Activated T-helper 2 cell treated with anti-CD3 and anti-CD28 coated beads, Interferon-gamma antibody, Interleukin-2, Interleukin-4, amounts not matched to agents 10 μg/mL and 5 μg/mL and 100 μg/mL, durations not matched to agents 14 hours and 24 hours and 36 hours (primary cell): ENCODE measurements at places on chromosomes 7 and 10. TPM values are rescaled to one million over a fixed set of nuclear protein-coding genes. Genes with fewer than 3 reads are reported as not detected.

MSMB gene
- not detected in 2 replicates for total RNA-seq

ADCYAP1R1 gene
- total RNA-seq, result not detected in 2 replicates

IFIT1B gene
- total RNA-seq, result not detected in 2 replicates

NOS3 gene
- total RNA-seq, result 9.8 TPM in 2 replicates

ZNF775 gene
- 4.5 and 5.5 TPM in 2 replicates for total RNA-seq

ERVW-1 gene
- total RNA-seq, result not detected in 2 replicates

AZGP1 gene
- not detected in 2 replicates for total RNA-seq

ATOH7 gene
- total RNA-seq, result not detected in 2 replicates

DYNC1I1 gene
- not detected in 2 replicates for total RNA-seq

TRAPPC14 gene
- total RNA-seq, result 31.2 and 33.2 TPM in 2 replicates

PAPSS2 gene
- 0.21 and 0.25 TPM in 2 replicates for total RNA-seq

TNS3 gene
- total RNA-seq, result 5.3 and 8.5 TPM in 2 replicates

HOXA2 gene
- not detected in 2 replicates for total RNA-seq

FAM25G gene
- total RNA-seq, result not detected in 2 replicates

GARIN1A gene
- total RNA-seq, result 0.32 and 0.48 TPM in 2 replicates

PRLHR gene
- not detected in 2 replicates for total RNA-seq

SLC13A1 gene
- total RNA-seq, result not detected in 2 replicates

CYP3A4 gene
- total RNA-seq, result not detected in 2 replicates
